Cardiac atrium fibroblast (primary cell): ENCODE measurements at places on chromosomes 5 and 9. TPM values are rescaled to one million over a fixed set of nuclear protein-coding genes. Genes with fewer than 3 reads are reported as not detected.

Gene FBP1
- not detected in 2 replicates for total RNA-seq

Gene RANBP17
- total RNA-seq = 5.6 and 16.2 TPM in 2 replicates

Gene SPOCK1
- total RNA-seq = 123 and 128 TPM in 2 replicates

Gene TRAF1
- total RNA-seq = 0.54 and 0.97 TPM in 2 replicates

Gene SPATA31D3
- total RNA-seq = not detected in 2 replicates

Gene CCL27
- total RNA-seq = not detected in 2 replicates

Gene SNX30
- 5.4 and 9.4 TPM in 2 replicates for total RNA-seq

Gene PSD2
- not detected in 2 replicates for total RNA-seq

Gene PRLR
- 0.81 TPM in 1 of 2 replicates, not detected in the other for total RNA-seq

Gene SCGB3A2
- total RNA-seq = not detected in 2 replicates

Gene MAP1B
- 82.1 and 210 TPM in 2 replicates for total RNA-seq

Gene TXNDC8
- not detected in 2 replicates for total RNA-seq

Gene ORM2
- not detected in 2 replicates for total RNA-seq

Gene CCDC171
- total RNA-seq = 1.3 and 1.5 TPM in 2 replicates

Gene WASHC1
- 2.9 and 3.7 TPM in 2 replicates for total RNA-seq

Gene SPAG8
- 0.32 and 0.36 TPM in 2 replicates for total RNA-seq
